HT-29 (cell line): ENCODE measurements at places on chromosomes 7 and 10.

GRCh38 chr10:31345886-31346285, 26.9 kb downstream of the ZEB1 start:
- DNase-seq, result no peak

DNA sequence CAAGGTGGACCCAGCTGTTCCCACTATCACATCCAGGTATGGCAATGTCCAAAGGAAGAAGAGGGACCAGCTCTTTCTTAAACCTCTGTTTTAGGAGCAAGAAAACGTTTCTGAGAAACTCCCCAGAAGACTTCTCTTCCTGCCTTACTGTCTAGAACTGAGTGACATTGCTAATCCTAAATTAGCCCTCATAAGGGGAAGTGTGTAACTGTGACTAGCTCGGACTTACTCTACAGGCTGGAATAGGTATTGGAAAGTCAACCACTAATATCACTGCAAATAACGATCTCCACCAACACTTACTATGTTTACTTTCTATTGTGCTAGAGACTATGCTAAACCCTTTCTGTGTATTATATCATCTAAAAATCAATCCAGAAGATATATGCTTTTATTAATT, 49.9 kb upstream of the RELN start:
- DNase-seq, result no peak

DNA sequence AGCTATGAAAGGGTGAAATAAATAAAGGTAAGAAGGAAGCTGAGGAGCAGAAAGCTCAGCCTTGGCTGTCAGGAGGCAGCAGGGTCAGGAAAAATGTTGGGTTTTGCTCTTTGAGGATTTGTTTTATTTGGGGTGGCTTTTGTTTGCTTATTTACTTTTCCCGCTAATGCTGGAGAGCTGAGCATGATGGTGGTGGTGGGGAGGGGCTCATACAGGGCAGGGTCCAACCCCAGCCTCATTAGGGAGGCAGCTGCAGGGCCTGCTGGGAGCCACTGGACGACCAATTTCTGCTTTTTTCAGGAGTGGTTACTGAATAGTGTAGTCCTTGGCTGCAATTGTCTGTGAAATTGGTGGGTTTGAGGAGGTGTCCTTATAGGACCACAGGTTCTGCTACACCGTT, 36.3 kb downstream of the CCM2 start:
- no peak for DNase-seq

- DNase-seq, result no peak
Measured at GRCh38 chr7:103689255-103689654, 243.2 kb upstream of the SLC26A5 start.

DNA sequence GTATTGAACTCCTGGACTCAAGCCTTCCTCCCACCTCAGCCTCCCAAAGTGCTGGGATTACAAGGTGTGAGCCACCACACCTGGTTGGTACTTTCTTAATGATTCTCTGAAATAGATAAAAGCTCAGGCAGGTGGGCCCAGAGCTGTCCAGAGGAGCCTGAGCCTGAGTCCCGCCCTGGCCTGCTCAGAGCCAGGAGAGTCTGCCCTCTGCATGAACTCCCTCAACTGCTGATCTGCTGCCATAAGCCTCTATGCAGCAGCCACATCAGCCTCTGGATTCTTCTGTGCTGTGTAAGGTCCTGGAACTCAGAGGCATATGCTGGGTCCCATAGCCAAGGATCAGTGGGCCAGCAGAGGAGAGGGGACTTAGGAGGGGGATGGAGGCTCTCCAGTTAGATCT, 23.1 kb upstream of the DDIT4 start:
- DNase-seq, result peak; percentile 48

GRCh38 chr7:128403676-128404075, 6.1 kb downstream of the IMPDH1 start:
- DNase-seq, result no peak

- no peak for DNase-seq
Measured at GRCh38 chr10:32326680-32327363, 20.1 kb downstream of the EPC1 start.

- no peak for DNase-seq
Measured at GRCh38 chr10:126509182-126509581, 120.9 kb upstream of the ADAM12 start.

DNA sequence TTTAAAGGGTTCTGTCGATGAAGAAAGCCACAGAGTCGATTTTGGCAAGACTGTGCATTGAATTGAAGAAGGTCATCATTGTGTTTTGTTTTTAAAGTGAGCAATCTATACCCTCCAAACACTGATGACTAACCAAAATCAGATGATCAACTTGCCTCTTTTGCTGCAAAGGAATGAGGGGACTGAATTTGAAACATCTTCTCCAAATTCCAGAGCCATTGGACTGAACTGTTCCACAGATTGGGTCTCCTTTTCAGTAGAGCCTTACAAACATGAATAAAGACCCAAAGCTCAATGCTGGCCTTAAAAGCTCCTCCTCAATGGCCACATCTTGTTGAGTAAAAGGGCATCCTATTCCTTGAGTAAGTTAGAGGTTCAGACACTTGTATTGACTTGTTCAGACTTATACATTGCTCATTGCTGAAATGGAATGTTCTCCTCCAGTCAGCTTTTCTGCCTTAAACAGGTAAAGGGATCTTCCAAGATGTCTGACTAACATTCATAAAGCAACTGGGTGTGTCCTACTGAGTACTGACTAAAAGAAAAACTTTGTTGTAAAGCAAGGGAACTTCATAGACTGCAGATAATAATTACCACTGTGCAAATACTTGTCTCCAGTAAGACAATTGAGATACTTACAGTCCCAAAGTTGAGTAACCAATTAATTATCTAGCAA, 630.6 kb downstream of the KCNMA1 start:
- DNase-seq, result no peak

DNA sequence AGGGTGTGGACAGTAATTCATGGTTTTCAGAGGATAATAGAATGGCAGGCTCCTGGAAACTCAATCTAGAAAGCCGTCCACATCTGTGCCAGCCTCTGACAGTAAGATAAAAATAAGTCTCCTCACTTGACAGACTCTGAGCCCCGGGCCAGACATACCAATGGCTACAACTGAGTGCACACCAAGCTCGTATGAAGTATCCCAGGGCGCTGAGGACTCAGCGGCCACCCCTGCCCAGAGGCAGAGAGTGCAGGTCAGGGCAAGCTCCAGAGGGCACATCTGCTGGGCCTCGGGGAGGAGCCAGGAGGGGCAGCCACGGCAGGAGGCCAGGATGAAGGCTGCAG, 262.8 kb upstream of the TCERG1L start:
- DNase-seq, result no peak

DNA sequence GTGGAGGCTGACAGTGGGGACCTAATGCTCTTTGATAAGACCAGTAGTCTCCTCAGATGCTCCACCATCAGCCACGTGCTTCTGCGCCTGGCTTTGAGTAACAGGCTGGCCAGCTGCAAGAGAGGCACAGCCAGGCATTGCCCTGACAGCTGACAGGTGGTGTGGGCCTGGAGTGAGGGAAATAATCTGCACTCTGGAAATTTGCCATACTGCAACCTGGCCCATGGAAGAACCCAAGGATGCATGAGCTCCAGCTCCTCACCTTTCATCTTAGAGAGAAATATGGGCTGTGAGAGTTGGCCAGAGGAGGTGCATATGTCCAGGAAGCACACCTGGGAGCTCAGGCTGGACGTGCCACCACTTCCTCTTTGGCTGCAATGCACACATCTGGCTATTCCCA, 118.9 kb downstream of the PLXDC2 start:
- no peak for DNase-seq

DNA sequence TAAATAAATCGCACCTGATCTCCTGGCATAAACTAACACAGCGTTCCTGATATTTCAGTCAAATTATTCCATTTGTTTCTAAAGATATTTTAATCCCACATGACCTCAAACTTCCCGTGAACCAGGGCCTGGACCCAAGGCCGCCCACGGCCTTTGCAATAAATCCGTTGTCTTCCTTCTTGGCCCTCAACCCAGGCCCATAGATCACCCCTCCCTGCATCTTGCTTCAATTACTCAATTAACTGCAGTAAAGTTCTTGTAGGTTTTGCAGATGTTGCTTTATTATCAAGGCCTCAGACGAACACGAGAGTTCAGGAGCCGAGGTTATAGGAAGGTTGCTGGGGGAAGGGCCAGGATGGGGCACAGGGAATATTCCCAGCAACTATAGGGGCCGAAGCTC, 249.4 kb downstream of the RAB11FIP2 start:
- no peak for DNase-seq

GRCh38 chr10:83515001-83515400, 624.3 kb upstream of the GHITM start:
- no peak for DNase-seq

DNA sequence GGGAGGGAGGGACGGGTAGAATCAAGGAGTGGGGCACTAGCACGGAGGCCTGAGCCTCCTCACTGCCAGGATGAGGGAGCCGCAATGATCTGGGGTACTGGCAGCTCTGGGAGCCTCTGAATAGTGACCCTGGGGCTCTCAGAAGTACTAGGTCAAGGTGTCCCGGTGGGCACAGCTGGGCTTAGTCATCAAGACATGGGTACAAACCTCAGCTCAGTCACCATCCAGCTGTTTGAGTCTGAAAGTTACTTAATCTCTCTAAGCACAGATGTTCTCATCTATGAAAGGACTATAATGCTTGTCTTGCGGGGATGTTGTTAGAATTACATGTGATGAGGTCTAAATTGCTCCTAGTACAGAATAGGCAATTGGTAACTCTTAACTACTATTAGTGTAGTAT, 276.8 kb downstream of the KCNMA1 start:
- DNase-seq, result no peak

DNA sequence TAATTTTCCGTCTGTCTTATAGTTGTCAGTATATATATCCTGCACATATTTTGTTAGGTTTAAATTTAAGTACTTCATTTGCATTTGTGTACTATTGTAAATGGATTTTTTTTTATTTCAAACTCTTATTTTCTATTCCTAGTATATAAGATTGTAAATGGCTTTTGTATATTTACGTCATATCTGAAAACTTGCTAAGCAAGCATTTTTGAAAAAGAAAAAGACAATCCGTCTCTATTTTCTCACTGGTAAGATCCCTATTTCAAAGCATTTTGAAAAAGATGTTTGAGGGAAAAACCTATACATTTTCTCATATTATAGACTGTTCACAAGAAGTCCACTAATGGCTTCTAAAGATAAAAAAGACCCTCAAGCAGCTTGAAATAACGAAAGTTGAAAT, 1.2 kb upstream of the LYZL1 start:
- no peak for DNase-seq

GRCh38 chr7:46247664-46248063, 326.6 kb upstream of the IGFBP3 start:
- DNase-seq, result no peak

GRCh38 chr7:130641497-130641896, 27.1 kb downstream of the COPG2 start:
- DNase-seq, result no peak

GRCh38 chr7:38838725-38839385, 70.1 kb downstream of the VPS41 start:
- DNase-seq, result no peak

DNA sequence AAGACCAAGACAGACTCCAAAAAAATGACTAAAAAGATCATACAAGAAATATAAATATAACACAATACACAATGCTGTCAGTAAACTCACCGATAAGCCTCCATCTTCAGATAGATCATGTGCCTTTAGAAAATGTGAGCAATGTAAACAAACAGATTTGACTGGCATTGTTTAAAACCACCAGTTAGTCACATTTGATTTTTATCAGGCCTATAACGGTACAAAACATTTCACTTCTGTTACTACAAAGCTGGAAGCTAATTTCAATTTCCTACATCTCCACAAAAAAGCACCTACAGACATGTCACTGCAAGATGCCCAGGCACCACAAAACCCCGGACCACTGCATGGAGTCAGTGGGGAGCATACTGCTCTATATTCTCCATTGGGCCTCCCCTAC, 18.9 kb downstream of the SGMS1 start:
- no peak for DNase-seq

DNA sequence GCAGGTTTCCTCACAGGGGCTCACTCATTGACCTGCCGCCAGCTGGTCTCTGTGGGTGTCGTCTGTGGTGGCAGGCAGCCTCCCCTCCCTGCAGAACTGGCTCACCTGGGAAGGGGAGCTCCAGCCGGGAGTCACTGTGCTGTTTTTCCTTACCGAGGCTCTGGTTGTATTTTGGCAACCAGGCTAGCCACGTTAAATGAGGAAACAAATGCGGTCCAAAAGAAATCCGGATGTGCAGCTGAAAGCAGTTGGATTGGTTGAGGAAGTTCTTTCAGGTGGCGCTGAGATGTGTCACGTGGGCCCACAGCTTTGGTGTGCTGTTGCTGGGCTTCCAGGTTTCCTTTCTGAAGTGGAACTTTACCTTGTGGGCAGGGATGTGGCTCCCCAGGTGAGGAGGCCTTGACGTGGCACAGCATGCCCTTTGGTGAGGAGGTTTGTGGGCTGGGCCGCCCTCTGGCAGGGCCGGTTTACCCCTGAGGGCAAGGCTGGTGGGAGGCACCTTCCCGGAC, 14.2 kb downstream of the MTURN start:
- peak; percentile 43 for DNase-seq

- no peak for DNase-seq
Measured at GRCh38 chr10:121976607-121977006, 1.6 kb upstream of the NSMCE4A start.

- DNase-seq, result peak; percentile 92
Measured at GRCh38 chr10:86953747-86954680, 3.4 kb downstream of the MMRN2 start.

DNA sequence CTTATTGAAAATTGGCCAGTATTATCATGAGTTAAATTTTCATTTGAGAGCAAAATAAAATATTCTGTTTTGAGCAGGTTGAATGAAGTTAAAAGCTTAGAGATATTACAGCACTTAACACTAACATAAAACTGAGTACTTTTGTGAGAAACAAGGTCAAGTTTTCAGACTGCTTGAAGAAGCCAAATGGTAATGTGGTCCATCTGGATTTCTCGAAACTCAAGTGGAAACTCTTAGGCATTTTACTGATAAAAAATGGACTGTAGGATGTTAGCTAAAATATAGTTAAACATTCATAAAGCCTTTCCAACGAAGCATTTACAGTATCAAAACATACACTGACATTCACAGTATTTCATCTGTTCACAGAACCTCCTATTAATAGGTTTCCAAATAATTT, 528.1 kb upstream of the SEMA3D start:
- no peak for DNase-seq

GRCh38 chr10:71715026-71715425, 4.6 kb downstream of the C10orf105 start:
- DNase-seq, result no peak

DNA sequence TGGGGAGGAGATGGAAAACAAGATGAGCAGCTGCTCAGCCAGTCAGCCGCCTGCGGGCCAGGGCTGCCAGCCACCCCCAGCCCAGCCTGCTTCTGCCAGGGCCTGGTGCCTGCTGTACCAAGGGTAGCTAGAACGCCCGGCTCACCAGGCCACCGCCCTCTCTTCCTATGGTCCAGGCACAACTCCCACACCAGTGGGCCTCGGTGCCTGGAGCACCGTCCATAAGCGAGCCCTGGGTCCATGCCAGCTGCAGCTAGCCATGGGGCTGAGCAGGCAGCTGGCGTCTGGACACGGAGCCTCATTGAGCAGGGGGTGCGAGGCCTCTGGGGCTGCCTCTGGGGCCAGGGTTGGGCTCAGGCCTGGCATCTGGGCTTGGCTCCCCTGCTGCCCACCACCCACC, 8.5 kb upstream of the RABGEF1 start:
- DNase-seq, result no peak

GRCh38 chr7:74280985-74281384, 8.2 kb upstream of the CLIP2 start:
- DNase-seq, result no peak
